ENCODE measurements at places on chromosomes 7 and 10.

GRCh38 chr10:52729271-52730104 is 43.1 kb downstream of the MBL2 start:
- DNase-seq, result no peak

GRCh38 chr7:70616211-70616610 is 515.7 kb upstream of the GALNT17 start:
- DNase-seq, result no peak

DNA sequence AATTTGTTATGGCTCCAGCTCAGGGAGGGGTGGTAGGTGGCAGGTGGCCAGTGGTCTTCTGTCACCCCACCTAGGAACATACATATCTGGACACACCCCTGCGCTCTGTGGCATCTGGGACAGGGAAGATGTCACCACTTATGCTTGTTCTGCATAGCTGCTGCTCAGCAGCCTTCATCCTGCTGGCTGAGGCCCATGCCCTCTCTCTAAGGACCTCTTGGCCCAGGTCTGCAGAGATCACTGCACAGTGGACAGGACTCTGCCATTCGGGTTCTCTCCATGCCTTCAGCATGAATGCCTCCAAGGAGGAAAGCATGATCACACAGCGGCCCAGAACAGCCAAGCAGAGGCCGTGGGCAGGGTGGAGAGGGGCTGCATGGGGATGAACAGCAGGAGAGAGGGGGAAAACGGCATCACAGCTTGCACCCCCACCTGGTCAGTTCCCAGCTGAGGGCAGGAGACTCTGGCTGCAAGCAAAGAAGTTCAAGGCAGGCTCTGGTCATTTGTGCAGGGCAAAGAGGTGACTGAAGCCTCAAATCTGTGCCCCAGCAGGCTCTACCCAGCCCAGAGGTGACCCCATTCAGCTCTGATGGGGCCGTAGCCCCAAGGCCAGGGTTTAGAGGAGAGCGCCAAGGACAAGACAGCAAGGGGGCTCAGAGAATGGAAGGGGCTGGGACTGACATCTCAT is 47.8 kb upstream of the GDF10 start:
- no peak for DNase-seq

DNA sequence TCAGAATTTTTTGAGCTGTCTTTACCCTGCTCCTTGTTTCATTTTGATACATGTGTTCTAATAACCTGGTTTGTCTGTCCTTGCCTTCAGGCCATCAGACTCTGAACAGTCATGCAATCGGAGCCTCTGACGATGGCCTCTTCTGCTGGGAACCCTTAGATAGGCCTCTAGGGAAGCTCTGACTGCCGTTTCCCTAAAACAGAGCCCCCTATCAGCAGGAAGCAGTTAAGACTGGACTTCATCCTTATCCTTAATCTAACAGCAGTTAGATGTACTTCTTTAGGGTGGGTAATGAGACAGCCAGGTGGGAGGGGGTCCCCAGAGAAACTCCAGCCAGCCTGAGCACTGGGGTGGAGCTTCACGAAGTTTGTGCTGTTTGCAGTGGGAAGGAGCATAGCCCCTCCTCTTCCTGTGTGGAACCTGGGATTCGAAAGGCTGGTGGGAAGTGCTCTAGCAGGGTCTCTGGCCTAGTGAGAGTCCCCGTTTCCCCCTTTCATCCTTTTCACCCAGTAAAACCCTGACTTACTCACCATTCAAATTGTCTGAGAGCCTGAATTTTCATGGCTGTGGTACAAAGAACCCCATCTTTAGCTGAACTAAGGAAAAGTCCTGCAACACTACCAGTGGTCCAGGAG is 28.4 kb upstream of the SORCS3 start:
- DNase-seq, result no peak

- no peak for DNase-seq
Measured at GRCh38 chr7:17436126-17436525, 137.7 kb downstream of the AHR start.

DNA sequence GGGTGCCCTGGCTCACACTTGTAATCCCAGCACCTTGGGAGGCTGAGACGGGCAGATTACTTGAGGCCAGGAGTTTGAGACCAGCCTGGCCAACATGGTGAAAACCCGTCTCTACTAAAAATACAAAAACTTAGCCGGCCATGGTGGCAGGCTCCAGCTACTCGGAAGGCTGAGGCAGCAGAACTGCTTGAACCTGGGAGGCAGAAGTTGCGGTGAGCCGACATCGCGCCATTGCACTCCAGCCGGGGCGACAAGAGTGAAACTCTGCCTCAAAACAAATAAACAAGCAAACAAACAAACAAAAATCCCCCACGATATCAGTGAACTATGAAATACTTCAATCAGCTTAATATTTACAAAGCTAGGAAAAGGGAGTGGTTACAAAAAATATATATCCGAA is 382.3 kb upstream of the KCND2 start:
- no peak for DNase-seq
